ENCODE measurements at places on chromosomes 1 and 21.

- peak; percentile 92 for DNase-seq
Measured at GRCh38 chr1:155063550-155064110, at the start of gene EFNA4. Gene EFNA4, plus strand, starts transcription at chr1:155063740. Its CDS starts 84 bp downstream, at chr1:155063824.

DNA sequence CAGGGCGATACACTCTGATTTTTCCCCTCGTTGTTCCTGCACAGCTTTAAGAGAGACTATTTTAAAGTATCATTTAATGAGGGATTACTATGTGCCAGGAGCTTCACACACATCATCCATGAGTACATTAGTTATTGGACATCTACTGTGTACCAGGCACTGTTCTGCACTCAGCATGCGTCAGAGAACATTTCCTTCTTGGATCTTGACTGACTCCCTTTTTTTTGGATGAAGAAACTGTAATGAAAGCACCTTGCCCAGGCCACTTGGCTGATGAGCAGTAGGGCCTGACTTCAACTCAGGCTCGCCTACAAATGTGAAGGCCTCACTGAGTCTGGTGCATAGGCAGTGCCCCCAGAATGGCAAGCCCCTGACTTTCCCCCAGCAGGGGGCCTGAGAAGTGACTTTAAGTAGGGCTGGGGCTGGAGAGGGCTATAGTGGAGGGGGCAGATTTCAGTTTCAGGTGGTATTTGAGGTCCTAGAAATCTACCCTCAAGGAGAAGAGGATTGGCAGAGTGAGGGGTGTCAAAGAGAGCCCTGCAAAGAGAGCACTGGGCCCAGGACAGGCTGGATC is 50.0 kb downstream of the PTPRU start:
- no peak for DNase-seq

DNA sequence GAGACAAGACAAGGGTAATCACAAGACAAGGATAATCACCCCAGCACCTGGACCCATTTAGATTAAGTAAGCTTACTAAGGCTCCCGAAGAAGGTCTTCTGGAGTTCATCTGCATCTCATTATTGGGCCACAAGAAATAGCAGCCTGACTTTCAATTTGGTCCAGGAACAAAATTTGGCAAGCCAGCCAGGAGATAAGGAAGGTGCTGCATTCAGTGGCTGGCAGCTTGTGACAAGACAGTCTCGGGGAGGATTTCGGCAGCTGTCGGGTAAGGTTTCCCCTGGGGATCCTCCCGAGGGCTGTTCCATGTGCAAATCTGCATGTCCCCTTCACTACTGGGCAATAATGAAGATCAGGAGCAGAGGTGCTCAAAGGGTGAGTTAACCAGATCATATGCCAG is 195.2 kb downstream of the FCRL5 start:
- DNase-seq, result peak; percentile 89

- peak; percentile 81 for DNase-seq
Measured at GRCh38 chr1:44405031-44405797, at the start of gene RNF220. Gene RNF220, plus strand, starts transcription at chr1:44405255.
